RPMI7951 (cell line): ENCODE measurements at places on chromosomes 4 and X. TPM values are rescaled to one million over a fixed set of nuclear protein-coding genes. Genes with fewer than 3 reads are reported as not detected.

- DNase-seq, result no peak
Observed at GRCh38 chr4:164307262-164307661, 446.7 kb upstream of the SMIM31 start.

The COL4A6 gene
- total RNA-seq, result 0.60 and 1.1 TPM in 2 replicates

DNA sequence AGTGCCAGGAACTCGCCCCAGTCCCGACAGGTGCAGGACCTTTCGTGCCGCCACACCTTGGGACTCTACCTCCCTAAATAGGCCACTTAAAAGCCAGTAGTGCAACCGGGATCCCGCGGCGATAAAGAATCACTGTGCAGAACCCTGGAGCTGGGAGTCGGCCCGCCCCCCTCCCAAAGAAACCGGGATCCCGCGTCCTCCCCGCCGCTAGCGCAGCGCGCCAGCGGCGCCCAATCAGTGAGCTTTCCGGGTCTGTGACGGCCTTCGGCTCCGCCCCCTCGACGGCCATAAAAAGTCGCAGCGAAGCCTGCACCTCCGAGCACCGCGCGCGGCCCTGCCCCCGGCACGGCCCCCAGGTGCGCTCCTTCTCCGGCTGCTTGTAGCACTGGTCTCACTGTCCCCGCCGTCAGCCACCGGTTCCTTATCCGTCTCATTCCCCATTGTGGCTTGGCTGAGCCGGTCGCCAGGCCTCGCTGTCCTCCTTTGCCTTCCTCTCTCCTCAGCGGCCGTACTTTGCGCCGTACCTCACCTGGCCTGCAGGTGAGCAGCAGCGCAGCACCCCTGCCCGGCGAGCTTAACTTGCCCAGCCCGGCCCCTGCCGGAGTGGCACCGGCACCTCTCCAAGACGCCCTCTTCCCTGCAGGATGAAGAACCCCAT is at the start of gene LRAT:
Gene LRAT (plus strand): TSS at position 318 of the 658 bp plus-strand sequence. CDS start 327 bp downstream, at position 645.
- no peak for DNase-seq

GRCh38 chrX:35351795-35352483 is 409.3 kb downstream of the FAM47B start:
- no peak for DNase-seq

- DNase-seq, result no peak
Observed at GRCh38 chr4:84159762-84160161, 339.3 kb downstream of the NKX6-1 start.

- peak; percentile 39 for DNase-seq
Observed at GRCh38 chr4:1711571-1712215, 426 bp downstream of the SLBP start.

- DNase-seq, result no peak
Observed at GRCh38 chr4:164617911-164618310, 136.0 kb upstream of the SMIM31 start.

- no peak for DNase-seq
Observed at GRCh38 chr4:81648576-81649275, 177.0 kb upstream of the RASGEF1B start.

GRCh38 chr4:18798123-18798522 is 776.6 kb upstream of the LCORL start:
- DNase-seq, result no peak

The PCDH19 gene
- total RNA-seq, result not detected in 2 replicates

DNA sequence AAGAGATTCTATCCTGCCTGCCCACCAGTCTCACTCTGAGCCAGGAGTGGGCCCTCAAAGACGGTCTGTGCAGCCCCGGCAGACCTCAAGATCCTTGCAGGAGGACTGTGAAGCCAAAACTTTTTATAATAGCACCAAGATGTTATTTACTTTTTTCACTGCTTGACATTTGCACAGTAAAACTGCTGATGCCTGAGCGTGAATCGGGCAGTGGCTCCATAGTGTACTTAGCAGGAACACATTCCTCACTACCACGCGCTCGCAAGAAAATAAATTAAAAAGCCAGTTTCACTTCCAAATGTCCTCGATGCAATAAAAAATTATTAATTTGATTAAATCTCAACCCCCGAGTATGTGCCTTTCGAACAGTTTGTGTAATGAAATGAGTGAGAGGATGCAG is 22.5 kb downstream of the GPM6B start:
- no peak for DNase-seq

The STATH gene
- total RNA-seq, result not detected in 2 replicates

DNA sequence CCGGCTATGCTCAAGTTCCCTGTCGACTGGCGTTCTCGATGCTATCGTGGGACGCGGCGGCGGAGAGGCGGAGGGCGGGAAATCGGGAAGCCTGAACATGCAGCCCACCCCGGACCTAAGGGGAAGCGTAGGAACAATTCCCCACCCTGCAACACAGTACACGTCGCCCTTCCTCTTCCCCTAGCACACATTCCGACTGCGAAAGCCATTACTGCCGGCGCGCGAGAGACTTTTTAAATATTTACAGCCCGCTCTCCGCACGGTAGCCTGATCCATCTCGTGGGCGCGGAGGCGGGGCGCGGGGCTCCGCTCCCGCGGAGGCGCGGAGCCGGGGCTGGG is 48.1 kb upstream of the BCOR start:
- DNase-seq, result no peak

The ENAM gene
- not detected in 2 replicates for total RNA-seq

The GLRA3 gene
- not detected in 2 replicates for total RNA-seq

DNA sequence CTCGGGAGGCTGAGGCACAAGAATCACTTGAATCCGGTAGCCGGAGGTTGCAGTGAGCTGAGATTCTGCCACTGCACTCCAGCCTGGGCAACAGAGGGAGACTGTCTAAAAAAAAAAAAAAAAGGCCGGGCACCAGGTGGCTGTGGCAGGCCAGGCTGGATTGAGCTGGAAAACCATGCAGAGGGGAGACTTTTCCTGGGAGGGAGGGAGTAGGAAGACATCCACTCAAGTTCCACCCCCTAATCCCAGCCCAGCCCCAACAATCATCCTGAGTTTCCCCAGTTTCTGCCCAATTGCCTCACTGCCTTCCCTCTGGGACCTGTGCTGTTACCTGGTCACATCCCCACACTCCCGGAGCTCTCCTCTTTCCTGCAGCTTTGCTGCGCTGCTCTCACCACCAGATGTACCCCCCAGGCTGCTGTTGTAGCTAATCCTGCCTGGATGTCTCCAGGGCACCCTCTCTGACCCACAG is 9.0 kb upstream of the TSPYL2 start:
- no peak for DNase-seq
